ENCODE measurements at places on chromosomes 11 and 22.

DNA sequence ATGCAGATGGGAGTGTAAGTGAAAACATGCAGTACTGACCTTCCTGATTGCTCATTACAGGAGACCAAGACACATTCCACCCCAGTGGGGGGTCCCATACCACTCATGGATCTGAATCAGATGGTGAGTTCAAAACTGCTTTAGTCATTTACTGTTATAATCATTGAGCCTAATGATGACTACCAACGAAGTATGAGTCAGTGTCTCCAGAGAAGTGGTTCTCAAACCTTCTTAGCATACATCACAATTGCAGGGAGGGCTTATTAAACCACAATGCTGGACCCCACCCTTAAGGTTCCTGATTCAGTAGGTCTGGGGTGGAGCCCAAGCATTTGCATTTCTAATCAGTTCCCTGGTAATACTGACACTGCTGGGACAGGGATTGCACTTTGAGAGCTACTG is 75.8 kb downstream of the CD44 start:
- peak; percentile 99 for DNase-seq

- no peak for DNase-seq
These were observed 220.4 kb downstream of the FAM76B start for GRCh38 chr11:95569207-95569606.

DNA sequence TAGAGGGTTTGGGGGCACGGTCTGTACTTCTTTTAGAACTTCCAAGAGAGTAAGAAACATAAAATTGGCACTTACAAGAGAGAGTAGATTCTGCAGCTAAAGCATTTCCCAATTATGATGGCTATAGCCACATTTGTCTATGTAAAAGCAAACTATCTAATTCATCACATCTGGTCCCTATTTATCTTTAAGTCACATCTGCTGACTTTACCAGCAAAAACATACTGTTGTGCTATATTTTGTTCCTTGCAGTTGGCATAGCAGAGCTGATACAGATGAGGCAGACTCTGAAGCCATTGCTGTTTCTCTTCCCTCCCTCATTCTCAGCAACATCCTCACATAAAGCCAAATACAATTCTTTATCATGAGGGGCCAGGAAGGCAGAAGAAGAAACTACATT is 1533.5 kb upstream of the RAG2 start:
- DNase-seq = no peak

GRCh38 chr11:78535027-78535426 is 39.6 kb downstream of the NARS2 start:
- DNase-seq = no peak

- DNase-seq = peak; percentile 97
These were observed 52.9 kb upstream of the FDX1 start for GRCh38 chr11:110376711-110377324.

DNA sequence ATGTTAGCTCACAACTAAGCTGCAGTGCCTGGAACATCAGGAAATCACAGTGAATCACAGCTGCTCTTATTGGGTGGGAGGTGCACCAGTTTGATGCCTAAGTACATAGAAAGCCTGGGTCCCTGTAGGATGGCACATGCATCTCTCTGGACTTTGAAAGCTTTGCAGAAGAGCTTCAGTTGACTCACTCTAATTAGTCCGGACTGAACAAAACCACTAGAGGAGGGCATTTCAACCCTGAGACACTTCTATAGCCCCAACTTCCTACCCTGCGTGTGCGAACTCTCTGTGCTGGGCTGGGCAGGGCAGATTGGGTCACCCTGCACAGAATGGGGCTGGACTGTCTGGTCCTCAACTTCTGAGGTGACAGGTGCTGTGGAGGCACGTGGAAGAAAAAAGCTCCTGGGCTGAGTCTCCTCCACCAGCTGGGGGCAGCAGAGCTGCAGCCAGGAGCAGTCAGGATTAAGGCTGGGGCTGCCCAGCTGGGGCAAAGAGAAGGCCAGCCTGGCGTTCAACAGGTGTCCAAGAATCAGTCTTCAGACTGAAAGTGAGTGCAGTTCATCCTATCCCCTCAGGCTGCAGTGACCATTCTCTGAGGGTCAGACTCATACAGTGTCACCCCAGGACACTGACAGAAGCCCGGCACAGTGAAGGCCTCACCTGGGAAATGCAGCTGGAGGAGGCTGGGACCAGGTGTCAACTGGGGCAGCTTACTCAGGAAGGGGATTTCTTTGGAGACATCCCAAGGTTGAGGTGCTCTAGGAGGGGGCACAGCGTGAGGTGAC is 22.1 kb downstream of the GGTLC2 start:
- DNase-seq = peak; percentile 65

GRCh38 chr11:65432100-65432650 is 9.6 kb downstream of the NEAT1 start:
- DNase-seq = peak; percentile 58

DNA sequence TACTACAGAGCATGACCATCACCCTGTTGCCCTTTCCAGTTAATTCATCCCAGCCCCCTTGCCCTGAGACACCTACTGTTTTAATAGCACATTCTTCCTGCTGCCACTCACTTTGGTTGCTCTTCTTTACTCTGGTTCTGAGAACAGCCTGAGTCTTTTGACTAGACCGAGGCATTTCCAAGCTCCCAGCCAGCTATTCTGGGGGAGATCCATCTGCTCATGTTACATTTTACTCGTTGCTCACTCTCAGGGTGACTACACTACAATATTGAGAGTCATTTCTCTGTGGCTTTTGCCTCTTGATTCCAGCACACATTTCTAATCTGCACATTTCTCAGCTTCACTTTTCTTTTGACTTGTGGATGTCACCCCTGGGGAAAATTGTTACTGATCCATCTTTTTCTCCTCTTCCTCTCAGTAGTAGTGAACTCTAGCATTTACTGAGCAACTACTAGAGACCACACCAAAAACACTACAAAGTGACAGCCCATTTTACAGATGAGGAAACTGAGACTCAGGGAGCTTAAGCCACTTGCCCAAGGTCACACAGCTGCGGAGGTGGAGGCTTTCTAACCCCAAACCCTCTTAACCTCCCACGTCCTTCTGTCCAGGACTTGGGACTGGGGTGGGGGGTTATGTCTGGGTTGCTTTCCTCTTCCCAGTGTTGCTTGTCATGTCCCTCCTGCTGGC is 117.8 kb downstream of the C11orf91 start:
- DNase-seq = peak; percentile 9

- peak; percentile 30 for DNase-seq
These were observed 22.9 kb upstream of the FGF3 start for GRCh38 chr11:69841859-69842698.

GRCh38 chr11:66272596-66272995 is 4.2 kb downstream of the RAB1B start:
- DNase-seq = no peak

GRCh38 chr22:17612057-17612456 is 16.5 kb downstream of the ATP6V1E1 start:
- no peak for DNase-seq

DNA sequence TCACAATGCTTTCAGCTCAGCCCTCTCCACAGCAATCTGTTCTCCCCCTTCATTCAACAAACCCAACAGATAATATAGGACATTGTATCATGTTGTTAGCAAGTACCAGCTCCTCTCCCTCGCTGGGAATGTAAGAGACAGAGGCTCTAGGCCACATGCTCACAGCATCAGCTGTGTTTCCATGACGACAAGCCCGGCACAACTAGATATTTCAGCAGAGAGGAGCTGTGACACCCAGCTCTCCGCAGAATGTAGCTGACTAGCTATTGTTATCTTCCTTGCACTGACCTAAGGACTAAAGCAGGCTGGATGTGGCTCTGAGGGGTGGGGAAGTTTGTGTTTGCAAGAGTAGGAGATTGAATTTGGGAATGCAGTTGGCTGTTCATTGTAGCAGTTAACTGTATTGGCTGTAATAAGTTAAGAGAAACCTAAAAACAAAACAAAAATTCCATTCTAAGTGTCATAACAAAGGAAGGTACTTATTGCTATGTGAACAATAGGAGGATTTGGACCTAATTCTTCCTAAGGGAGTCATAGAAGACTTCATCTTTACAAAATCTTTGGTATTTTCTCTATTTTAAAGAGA is 28.0 kb upstream of the RRAS2 start:
- DNase-seq = peak; percentile 95

DNA sequence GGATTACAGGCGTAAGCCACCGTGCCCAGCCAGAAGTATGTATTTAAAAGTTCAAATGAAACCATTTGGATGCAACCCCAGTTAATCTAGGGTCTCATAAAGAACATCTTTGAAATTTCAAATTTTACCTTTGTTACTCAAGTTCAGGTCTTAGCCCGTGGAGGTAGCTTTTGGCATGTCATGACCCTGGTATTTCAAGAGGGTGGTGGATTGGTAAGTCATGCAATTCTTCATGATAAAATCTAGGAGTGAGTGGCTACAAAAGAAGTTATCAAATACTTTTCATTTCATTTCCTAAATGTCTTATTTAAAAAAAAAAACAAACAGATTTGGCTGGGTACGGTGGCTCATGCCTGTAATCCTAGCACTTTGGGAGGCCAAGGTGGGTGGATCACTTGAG is 80.6 kb downstream of the ABTB2 start:
- DNase-seq = no peak

- DNase-seq = no peak
These were observed 14.9 kb downstream of the KDELR3 start for GRCh38 chr22:38482662-38483308.

GRCh38 chr11:109590782-109591181 is 168.8 kb downstream of the C11orf87 start:
- DNase-seq = no peak

GRCh38 chr11:45243967-45244366 is 42.2 kb downstream of the SYT13 start:
- no peak for DNase-seq

DNA sequence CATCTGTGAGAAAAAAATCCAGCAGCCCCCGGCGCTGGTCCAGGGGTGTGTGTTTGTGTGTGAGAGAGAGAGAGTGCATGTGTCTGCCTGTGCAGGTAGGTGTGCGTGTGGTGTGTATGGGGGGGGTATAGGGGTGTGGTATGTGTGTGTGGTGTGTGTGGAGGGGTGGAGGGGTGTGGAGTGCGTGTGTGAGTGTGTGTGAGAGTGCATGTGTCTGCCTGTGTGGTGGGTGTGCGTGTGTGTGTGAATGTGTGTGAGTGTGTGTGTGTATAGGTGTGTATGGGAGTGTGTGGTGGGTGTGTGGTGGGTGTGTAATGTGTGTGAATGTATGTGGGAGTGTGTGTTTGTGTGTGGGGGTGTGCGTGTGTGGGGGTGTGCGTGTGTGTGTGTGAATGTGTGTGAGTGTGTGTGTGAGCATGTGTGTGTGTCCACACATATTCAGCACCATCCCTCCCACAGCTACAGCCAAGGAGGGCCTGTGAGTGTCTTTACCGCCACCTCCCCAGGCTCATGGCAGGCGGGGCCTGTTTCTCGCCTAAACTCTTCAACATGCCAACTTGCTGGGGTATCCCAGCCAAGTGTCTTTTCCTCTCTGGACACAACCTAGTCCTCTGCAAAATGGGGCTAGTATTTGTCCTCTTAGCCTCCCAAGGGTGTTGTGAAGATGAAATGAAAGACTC is 11.9 kb downstream of the LMO1 start:
- no peak for DNase-seq

GRCh38 chr11:72918851-72919250 is 104.6 kb downstream of the ATG16L2 start:
- no peak for DNase-seq

DNA sequence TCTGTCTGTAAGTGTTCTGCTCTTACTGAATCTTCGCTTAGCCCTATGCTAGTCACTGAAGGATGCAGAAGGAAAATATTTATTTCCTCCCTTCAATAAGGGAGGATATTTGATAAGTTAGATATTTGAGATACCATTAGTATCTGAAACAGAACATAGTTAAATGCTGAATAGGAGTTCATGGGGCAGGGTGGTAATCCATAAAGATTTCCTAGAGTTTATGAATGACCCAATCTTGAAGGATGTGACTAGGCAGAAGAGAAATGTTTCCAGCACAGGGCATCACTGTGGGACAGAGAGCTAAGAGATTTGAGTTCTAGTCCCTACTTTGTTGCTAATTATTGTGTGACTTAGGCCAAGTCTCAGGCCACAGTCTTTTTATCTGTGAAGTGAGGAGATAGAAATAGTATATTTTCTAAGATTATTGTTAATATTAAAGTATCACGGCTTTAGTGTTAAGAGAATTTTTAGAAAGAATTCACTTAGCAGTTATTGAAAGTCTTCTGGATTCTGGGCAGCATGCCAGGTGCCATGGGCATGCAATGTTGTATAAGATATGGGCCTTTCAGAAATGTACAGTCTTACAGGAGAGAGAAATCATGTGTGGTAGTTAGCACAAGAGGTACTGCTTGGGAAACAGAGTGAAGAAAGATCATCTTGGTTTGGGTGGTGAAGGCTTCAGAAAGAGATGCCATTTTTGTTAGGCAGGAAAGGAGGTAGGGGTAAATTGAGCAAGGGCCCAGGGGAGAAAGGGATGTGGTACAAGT is 24.0 kb downstream of the SWAP70 start:
- peak; percentile 67 for DNase-seq

DNA sequence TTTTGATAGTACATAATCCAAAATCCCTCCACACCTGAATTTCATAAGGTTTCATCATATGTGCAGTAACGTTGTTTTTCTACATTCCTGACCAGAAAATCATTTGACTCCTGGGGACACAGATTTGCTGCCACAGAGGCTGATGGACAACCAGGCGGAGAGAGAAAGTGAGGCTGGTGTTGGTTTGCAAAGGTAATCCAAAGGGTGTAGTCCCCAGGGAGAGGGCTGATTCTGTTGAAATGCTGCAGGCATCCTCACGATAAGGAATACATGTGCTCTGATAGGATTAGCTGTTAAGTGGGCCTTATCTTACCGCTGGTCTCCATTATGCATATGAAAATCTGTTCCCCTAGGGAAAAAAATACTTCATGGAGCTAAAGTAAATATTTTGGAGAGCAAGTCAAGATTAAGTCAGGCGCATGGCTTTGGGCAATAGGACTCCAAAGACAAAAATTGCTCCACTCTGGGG is 8.1 kb downstream of the APOL6 start:
- DNase-seq = peak; percentile 35

DNA sequence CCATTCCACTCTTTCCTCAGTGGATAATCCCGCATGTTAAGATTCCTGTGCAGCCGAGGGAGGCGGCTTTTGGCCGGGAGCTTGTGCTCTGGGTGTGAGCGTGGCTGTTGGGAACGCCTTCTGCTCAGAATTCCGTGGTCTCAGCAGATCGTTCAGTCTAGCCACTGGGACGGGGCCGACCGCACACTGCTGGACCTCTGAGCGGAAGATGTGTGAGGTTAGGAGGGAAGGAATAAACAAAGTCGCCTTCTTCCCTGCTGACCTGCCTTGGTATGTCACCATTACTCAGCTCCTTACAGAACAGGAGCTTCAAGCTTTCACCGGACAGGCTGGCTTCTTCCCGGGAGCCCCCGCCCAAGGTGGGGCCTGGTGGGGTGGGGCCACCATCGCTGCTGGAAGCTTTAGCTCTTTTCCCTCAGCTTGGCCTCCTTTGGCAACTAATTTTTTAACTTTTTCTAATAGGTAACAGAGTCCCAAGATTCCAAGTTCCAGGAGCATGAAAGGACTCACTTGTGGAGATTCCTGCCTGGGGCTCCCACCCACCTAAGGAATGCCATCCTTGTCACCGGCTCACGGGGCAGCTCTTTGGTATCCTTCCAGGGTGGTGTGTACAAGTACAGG is 22.5 kb upstream of the SEPTIN5 start:
- peak; percentile 72 for DNase-seq

- DNase-seq = no peak
These were observed 87.4 kb downstream of the PKNOX2 start for GRCh38 chr11:125251956-125252355.

GRCh38 chr11:132045107-132045506 is 674.7 kb downstream of the NTM start:
- DNase-seq = no peak

Measured in choroid plexus epithelial cell (primary cell).